ENCODE measurements at places on chromosomes 11 and 22.

GRCh38 chr11:24247846-24248245, 249.0 kb upstream of the LUZP2 start:
- no peak for DNase-seq

GRCh38 chr11:65593518-65594414, 1.8 kb downstream of the KCNK7 start:
- DNase-seq, result peak; percentile 61

DNA sequence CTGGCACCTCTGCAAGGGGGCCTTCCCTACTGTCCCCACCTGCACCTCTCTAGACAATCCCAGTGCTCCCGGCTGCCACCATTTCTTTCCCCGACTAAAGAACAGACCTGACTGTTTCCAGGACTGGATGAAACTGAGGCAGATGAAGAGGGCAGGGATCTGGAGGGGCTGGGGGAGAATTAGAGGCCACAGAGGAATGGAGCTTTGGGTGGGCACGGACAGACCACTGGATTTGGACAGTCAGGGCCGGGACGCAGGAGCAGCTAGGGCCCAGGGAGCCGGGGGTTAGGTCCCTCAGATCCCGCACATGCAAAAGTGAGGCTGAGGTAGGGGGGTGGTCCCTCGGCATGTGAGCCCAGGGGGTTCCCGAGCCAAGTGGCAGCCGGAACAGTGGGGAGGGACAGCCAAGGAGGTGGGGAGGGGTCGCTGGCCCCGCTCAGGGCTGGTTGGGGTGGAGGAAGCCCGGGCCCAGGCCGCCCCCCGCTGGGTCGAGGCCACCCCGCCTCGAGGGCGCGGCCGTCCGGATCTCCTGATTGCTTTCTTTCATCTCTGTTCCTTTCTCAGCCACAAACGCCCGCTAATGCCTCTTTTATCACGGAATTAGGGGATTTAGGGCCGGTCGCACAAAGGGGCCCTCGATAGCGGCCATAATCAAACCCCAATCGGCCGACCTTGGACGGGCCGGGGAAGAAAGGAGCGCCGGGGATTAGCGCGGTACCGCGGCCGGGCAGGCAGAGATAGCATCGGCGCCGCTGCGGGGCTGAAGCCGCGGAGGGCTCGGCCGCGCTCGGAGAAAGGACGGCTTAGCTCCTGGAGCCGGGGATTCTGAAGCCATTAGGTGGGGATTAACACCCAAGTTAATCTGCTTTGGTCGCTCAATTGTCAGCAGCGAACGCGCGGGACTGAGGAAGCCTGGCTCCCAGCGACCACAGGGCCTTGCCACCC, 9.3 kb downstream of the SLC25A1 start:
- no peak for DNase-seq

DNA sequence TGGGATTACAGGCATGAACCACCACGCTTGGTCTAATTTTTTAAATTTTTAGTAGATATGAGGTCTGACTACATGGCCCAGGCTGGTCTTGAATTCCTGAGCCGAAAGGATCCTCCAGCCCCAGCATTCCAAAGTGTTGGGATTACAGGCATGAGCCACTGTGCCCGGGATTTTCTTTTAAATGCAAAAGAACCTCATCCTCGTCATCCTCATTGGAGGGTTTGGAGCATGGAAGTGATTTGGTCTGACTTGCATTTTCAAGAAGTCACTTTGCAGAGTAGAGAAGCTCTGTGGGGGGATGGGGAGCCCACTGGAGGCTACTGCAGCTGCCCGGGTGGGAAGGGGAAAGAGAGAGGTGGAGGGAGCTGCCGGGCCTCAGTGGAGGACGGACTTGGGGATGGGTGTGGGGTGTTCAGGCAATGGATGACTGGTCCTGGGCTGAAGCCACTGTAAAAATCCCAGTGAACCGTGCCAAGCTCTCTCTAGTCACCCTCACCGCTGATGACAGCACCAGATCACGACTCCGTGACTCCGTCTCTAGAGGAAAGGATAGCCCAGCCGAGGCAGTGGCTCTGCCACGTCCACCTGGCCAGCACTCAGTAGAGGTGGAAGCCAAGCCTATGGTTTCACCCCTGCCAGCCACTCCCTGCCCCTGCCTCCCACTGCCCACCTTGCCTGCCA, 32.8 kb upstream of the SLC22A12 start:
- DNase-seq, result no peak

DNA sequence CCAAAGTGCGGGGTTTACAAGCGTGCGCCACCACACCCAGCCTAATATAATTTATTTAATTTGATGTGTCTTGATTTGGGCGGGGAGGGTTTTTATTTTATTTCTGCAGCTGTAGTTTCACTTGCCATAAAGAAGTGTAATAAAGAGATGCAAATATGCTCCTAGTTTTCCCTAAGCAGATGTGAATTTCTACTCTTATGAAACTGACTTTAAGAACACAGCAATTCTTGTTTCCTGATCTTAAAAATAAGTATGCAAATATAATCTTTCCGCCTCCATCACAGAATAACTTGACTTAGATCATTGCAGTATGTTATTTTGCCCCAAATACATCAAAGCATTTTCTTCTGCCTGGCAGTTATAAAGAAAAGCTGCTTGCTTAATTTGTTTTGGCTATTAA, 4.4 kb downstream of the SPCS2 start:
- no peak for DNase-seq

GRCh38 chr11:15937601-15938120, 418.7 kb downstream of the SOX6 start:
- DNase-seq, result no peak

DNA sequence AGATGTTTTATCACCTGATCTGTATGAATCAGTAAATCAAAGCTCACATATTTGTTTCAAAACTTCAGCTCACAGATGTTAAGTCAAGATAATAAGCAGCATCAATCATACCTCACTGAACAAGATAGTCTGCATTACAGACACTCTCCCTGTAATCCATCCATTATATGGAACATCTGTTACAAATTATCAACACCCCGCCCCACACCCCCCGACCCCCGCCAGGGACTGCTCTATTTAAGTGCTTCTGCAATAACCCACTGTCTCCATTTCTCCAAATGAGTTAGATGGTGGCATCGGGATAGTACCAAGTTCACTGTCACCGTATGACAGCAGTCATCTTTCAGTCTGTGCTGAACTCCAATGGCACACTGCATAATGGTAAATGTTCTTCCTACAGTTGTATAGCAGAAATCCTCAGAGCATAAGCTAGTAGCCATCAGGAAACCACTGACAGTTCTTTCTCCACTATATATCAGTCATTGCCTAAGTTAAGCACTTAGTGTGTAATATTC, 447.0 kb upstream of the ARHGAP42 start:
- DNase-seq, result no peak

GRCh38 chr22:49203859-49204598, 623.6 kb downstream of the BRD1 start:
- no peak for DNase-seq

- no peak for DNase-seq
These were observed 65.0 kb upstream of the TTC12 start for GRCh38 chr11:113249491-113249763.

GRCh38 chr11:78432058-78432515, 14.5 kb upstream of the GAB2 start:
- DNase-seq, result peak; percentile 11

- DNase-seq, result no peak
These were observed 241.7 kb downstream of the MIAT start for GRCh38 chr22:26898946-26899605.

DNA sequence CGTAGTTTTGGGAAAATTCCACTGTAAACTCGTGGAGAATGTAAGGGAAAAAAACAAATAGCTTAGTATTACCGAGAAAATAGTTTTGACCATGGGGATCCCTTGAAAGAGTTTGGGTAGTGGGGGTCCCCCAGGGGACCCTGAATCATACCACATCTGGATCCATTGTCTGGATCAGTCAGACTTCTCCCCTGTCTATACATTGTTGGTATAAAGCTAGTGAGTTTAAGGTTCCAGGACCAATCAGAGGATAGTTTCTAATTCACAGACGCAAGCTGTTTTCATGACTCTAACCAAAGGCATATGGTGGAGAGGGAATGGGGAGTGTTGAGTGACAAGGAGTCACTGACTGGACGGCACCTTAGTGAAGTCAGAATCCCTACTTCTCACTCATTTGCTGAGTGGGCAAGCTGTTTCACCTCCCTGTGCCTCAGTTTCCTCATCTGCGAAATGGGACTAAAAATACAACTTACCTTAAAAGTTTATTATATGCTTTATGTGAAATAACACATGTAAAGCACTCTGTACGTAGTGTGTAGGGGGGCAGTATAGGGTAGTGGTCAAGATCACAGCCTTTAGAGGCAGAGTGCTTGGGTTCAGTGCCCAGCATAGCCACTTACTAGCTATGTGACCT, 90.2 kb downstream of the TRAF6 start:
- no peak for DNase-seq

DNA sequence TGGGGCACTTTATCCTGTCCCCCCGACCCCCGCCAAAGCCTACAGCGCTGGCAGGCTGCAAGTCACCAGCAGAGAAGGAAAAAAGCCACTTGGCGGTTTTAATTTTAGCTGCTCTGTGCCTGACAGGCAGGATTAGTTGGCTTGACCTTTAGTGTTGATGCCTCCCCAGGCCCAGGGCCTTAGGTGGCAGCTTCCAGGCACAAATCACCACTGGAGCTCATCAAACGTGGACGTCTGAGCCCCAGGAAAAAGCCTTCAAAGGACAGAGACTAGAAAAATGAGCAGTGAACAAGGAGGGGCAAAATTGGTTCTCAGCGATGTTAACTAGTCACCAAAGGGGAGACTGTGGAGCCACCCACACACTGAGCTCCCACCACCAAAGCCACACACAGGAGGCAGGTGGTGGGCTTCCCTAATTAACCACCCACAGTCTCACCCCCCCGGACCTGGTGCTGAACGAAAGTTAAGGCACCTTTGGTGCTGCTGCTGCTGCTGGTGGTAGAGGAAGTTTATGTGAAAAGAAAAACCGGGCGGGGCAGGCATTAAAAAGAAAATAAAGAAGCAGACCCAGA, 4.4 kb upstream of the PYGM start:
- no peak for DNase-seq

DNA sequence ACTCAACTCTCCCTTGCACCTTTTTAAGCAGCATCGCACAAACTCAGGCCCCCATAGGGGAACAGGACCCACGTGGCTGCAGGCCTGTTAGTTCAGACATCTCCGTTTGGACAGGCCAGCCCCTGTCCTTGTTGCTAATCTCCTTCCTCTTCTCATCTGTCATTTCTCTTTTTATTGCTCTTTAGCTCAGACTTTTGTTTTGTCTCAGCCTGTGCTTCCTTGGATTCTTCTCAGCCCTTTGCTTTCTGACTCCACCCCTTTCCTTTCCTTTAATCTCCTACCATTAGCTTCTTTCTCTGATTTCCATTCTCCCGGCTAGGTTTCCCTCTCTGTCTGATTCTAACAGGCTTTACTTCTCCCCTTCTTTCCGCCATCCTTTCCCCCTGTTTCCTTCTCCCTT, 68.7 kb downstream of the SCN3B start:
- DNase-seq, result no peak

GRCh38 chr11:119683783-119684182, 45.2 kb downstream of the NECTIN1 start:
- DNase-seq, result no peak

DNA sequence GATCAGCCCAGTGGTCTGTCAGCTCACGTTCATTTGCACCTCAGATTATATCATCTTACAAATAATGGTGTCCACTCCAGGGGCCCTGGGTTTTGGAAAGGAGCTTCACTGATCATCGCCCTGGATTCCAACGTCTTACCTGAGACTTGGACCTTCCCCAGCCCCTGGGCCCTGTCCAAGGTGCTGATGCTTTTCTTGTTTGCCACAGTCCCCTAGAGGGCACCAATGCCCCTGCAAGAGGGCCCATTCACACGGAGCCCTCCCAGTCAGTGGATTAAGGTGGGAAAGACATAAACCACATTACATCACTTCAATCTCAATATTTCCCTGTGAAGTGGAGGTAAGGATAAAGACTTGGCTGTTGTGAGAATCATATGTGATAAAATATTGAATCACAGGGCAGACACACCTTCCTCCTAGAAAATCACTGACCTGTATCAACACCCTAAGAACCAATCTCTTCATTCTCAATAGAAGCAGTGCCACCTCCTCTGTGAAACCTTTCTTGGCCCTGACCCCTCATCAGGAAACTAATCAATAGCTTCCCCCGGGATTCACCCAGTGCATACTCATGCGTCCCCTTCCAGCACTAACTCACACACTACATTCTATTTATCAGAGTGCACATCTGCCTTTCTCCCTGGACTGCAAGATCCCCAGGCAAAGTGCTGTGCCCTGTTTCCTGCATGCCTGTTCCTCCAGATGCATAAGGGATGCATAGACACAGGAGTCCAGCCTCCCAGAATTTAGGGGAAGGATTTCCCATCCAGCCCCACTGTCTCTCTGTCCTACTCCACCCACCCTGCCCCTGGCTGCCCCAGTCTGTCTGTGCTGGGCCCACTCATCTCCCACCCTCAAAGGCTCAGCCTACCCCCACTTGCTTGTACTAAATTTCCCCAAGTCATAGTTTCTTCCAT, 167.0 kb downstream of the BUD13 start:
- DNase-seq, result no peak

DNA sequence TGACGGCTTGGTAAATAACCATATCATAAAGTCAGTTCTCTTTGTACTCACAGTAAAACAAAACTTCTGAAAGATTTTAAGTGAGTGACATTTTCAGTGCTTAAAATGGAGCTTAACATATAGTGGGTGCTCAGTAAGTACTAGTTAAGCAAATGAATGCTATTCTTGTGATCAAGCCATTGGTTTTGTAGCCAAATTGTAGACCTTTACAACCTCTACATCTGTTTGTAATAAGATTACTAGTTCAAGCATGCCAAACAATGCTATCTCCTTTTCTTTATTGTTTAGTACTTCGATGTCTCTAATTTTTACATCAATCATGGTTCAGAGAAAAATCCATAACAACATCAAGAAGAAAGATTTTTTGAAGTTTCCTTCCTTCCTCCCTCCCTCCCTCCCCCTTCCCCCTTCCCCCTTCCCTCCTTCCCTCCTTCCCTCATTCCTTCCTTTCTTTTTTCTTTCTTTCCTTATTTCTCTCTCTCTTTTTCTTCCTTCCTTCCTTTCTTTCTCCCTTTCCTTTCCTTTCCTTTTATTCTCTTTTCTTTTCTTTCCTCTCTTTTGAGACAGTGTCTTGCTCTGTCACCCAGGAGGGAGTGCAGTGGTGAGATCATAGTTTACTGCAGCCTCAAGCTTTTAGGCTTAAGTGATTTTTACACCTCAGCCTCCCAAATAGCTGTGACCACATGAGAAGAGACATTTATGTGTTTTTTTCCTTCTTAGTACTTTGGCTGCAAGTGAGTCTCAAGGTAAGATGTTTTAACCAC, 5.7 kb upstream of the OR51B4 start:
- DNase-seq, result no peak

GRCh38 chr11:124919898-124920297, 848 bp downstream of the HEPN1 start:
- DNase-seq, result no peak

DNA sequence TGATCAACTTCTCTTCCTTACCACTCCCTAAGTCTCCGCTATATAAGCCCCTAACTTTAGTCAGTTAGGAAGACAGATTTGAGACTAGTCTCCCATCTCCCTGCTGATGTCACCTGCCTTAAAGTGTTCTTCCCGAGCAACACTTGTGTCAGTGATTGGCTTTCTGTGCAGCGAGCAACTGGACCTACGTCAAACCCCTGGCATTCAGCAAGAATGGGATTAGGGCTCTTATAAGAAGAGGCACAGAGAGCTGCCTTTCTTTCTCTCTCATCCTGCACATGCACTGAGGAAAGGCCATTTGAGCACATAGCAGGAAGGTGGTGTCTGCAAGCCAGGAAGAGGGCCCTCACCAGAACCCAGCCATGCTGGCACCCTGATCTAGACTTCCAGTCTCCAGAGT, 116.6 kb upstream of the THY1 start:
- no peak for DNase-seq

- DNase-seq, result no peak
These were observed 72.0 kb upstream of the API5 start for GRCh38 chr11:43239791-43240190.

- DNase-seq, result no peak
These were observed 17.9 kb downstream of the LINC01488 start for GRCh38 chr11:69499186-69499917.

Data from AG20443 (cell line).